Upper lobe of left lung (tissue), 6 donors: ENCODE measurements at places on chromosomes 5 and 9. TPM values are rescaled to one million over a fixed set of nuclear protein-coding genes. Genes with fewer than 3 reads are reported as not detected.

DNA sequence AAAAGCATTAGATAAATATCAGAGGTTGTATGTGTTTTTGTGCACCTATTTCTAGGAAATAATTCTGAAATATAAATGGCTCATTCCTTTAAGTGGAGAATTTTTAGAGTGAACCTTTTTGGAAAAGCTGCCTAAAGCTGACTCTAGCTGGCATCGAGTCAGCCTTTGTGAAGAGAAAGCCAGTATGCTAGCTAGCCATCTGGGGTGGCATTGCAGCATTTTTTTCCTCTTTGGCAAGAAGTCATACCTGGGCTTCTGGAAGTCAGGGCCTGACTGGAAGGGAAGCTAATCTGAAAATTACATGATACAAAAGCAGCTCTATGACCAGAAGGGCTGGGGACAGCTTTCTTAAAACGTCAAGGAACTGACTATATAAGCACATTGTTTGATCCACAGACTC lies 19.7 kb downstream of the ANP32B start:
- no peaks in the 10 kb centered on the region for H3K4me1 ChIP-seq
- DNase-seq: no peak
- H3K36me3 ChIP-seq: peaks cover 53% of the 10 kb centered on the region
- H3K27me3 ChIP-seq: no peaks in the 10 kb centered on the region

DNA sequence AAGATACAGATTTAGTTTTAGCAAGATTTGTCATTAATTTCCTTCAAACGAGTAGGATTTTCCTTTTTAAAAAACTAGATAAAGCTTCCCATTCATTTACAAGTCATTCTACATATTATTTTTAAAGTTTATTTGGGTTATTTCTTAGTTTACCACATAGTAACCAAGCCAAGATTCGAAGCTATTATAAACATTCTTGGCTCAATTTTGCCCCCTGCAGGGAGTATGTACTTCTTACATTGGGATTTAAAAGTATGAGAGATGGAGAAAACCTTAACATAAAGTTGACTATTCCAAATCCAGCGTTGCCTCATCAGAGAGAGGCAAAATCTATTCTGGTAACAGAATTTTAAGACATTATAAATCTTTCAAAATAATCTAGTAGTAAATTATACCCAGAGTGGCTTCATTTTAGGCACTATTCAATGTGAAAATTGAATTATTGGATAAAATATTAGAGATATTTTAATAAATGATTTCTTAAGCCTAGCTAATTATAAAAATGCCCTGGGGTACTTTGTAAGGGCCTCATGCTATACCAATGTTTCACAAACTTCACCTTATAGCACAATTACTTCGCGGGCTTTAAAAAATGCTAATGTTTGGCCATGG lies 39.1 kb downstream of the FBN2 start:
- no peaks in the 10 kb centered on the region for H3K27me3 ChIP-seq
- H3K27ac ChIP-seq: no peak overlapping the region
- no peak overlapping the region for H3K4me3 ChIP-seq

DNA sequence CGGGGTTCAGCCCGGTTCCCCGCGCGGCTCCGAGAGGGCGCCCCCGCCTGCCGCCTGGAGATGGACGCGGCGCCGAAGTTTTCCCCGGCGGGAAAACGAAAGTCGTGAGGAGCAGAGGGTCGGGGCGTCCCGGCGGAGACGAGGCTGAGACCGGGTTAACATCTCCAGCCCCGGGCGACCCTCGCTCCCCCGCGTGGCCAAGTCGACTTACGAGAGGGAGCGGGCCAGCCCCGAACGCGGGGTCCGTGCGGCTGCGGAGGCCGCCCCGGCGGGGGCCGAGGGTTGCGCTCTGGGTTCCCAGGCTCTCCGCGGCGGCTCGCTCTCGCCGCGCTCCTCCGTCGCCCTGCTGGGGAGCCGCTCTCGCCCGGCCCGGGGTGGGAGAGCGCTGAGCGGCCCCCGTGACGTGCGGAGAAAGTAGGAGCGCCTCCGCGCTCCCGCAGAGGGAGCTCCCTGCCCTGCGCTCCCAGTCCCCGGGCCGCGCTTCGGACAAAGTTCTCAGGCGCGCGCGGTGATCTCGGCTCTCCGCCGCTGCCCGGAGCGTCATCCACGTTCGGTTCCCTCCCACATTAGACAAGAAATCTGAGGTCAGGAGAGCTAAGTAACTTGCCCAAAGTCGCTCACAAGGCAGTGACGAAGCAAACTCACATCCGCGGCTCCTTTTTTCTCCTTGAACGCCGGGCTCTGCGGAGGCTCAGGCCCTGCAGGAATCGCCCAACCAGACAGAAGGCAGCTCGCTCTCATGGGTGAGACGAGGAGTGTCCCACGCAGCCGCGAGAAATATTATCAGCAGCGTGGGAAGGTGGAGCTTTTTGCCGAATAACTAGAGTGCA lies 1.2 kb upstream of the GCNT4 start:
- H3K27me3 ChIP-seq: no peaks in the 10 kb centered on the region
- H3K4me3 ChIP-seq: peak overlapping the region; percentile 92
- H3K36me3 ChIP-seq: no peaks in the 10 kb centered on the region
- DNase-seq: peak; percentile 92

DNA sequence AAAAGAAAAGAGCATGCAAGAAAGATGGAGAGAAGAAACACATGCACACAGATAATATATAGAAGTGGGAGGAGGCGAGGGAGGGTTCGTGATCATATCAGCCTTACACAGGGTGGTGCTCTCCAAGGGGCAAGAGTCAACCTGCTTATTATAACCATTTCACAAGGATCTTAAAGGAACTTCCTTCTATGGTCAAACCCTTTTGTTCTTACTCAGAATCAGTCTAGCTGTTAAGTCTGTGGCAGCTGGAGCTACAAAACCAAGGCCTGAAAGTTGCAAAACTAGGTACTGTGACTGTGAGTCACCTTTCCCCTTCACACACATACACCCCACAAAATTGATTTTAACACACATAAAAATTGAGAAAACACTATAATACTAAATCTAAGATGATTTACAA lies 18.5 kb upstream of the ERMP1 start:
- no peaks in the 10 kb centered on the region for H3K27me3 ChIP-seq
- no peaks in the 10 kb centered on the region for H3K4me1 ChIP-seq
- H3K4me3 ChIP-seq: no peak overlapping the region
- peak; percentile 58 for DNase-seq

TTC23L gene
- 4.7 TPM for total RNA-seq

PCDHB6 gene
- 0.89 TPM for total RNA-seq

MARCOL gene
- total RNA-seq: not detected
